Aorta (tissue), 5 donors: ENCODE measurements at places on chromosomes 2 and 18.

- no peak for DNase-seq
Measured at GRCh38 chr2:74297391-74297790, 45.8 kb downstream of the SLC4A5 start.

GRCh38 chr18:36496022-36496421, 198.5 kb downstream of the FHOD3 start:
- DNase-seq: no peak

- no peak for DNase-seq
Measured at GRCh38 chr2:12603781-12604295, 112.9 kb upstream of the TRIB2 start.

- no peak for DNase-seq
Measured at GRCh38 chr2:96921561-96922319, 51.9 kb upstream of the SEMA4C start.

DNA sequence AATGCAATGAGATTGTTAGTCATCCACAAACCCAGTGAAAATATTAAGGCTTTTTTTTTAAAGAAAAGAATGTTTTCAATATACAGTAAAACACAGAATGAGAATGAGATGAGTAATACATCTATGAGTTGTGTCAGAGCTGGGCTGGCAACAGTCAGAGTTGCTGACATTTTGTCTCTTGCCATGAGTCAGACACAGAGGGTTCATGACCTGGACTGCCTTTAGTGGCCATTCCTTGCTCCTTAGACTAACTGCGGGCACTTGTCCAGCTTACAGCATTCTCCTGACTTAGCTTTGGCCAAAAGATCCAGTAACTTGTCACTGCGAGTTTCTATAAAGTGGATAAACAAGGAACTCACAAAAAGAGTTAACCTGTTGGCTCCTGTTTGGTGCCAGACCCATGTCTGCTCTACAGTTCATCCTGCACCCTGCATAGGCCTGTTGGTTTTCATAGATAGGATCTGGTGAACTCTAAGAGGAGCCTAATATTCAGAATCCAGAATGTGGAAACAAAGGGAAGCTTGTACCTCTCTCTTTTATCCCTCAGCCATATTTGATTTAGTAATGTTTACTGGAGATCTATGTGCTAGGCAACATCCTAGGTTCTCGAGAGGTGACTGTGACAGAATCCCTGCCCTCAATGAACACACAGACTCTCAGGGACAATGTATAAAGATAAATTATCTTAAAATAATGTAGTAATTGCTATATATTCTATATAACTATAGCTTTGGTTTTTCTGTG, 391.5 kb upstream of the VWC2L start:
- DNase-seq: no peak

DNA sequence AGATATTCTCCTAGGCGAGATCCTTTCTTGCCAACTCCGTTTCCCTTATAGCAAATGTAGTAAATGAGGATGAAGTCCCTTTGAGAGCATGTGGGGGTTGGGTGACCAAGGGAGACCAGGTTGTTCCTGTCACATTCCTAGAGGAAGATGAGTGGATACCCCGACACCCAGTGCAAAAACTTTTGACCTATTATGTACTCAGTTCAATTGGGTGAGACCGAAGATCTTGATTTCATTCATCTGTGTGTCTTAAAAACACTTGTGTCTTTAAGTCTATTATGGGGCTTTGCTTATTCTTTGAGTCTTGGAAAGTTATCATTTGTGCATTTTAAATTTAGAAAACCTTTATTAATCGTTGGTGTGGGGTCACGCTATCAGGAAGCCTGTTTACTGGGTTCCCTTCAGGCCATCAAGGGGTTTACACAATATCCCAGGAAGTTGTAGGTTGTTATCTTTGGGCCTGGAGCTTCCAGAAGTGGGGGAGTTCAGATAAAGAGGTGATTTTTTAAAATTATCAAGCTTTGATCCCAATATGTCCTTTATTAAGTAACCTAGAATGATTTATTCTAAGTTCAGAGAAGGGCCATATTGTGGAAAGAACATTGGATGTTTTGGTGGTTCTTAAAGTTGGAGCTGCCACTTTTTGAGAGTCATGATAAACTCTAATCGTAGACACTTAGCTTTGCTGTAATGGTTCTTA, 2.8 kb downstream of the RHOB start:
- DNase-seq: no peak

- no peak for DNase-seq
Measured at GRCh38 chr18:46069524-46069923, 2.5 kb downstream of the PSTPIP2 start.

- DNase-seq: peak; percentile 85
Measured at GRCh38 chr2:33069894-33070651, 123.3 kb downstream of the LTBP1 start.

DNA sequence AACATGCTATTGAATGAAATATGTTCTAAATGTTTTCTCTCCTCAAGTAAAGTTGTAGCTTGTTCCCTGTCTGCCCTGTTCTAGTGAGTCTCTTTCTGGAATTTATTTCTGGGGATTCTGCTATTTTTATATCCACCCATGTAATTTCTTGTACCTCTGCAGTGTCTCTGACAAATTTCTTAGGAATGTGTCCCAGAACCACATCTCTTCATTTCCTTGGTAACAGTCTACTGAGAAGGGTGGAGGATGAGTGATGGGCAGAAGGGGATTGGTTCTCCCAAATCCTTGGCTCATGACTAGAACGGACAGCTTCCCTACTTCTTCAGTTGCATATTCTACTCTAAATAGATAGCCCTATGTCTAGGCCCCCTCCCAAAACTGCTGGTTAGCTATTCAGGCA, 490.6 kb upstream of the LINC00305 start:
- no peak for DNase-seq

DNA sequence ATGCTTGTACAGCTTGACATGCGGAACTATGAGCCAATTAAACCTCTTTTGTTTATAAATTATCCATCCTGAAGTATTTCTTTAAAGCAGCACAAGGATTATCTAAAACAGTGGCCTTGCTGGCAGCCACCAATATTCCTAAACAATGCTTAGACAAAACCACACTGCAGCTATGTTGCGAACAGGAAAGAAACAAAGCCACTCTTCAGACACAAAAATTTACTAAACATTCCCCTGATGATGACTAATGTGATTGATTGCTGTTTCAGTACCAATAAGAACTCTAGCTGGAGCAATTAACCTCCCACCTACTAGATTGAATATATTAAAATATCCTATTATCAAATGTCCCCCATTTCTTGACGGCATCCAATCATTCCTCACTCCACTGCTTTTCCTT, 325.8 kb upstream of the REG3G start:
- DNase-seq: no peak

DNA sequence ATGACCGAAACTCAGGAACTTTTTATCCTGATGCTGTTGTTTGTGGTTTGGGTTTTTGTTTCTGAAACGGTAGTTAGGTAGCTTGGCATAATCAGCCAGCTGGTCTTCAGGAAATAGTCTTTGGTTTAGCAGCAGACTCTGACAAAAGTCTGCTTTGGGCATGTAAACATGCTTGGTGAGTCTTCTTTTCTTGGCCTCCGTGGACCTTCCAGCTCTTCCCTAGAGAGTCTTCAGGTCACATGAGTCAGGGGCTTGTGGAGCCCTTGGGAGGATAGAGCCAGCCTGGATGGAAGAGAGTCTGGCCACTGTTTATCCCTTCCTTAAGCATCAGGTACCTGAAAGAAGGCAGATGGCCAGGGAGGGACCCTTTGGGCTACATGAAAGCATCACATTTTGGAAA, 154.5 kb downstream of the MGAT5 start:
- DNase-seq: no peak

DNA sequence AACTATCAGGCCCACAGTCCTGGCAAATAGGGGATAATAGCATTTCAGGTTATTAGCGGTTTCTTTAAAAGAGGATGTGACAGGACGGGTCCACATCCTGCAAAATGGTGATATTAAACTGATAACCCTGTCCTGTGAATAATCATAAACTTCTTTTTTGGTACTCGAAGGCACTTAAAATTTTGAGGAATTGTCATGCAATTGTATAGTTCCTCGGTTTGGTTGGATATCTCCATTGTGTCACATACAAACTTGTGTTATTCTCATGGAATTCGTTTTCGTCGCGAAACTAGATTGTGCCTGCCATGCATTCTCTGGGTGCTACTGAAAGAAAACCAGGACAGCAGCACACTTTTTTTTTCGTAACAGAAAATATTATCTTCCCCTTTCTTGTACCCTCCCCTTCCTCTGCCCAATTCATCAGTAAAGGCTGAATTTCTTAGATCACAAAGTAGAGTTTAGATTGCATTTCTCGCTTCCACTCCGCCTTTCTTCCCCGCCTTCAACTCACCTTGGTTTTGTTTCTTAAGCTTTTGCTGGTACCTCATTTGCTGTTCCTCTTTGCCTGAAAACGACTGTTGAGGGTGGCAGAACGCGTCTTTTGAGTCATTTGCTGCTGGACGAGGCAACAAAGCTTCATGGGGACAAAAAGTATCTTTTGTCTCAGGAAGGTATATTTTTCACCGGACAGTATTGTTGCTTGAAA, 1.3 kb downstream of the CERS6 start:
- no peak for DNase-seq

DNA sequence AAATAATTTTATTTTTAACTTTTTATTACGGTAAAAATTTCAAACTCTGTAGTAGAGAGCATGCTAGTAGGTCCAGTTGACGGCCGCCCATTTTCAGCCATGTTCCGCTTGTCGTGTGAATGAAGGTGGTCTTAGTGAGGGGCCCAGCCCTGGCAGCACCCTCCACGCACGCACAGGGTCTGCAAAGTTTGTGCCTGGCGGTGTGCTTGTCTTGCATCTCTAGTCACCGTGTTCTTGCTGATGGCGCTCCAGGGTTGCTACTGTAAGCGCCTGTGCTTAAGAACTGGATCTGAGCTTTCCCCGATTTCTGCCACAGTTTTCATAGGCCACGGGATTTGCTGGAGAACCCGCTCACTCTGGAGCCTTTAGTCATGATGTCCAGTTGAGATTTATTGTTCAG, 28.9 kb downstream of the LDLRAD4 start:
- DNase-seq: no peak

DNA sequence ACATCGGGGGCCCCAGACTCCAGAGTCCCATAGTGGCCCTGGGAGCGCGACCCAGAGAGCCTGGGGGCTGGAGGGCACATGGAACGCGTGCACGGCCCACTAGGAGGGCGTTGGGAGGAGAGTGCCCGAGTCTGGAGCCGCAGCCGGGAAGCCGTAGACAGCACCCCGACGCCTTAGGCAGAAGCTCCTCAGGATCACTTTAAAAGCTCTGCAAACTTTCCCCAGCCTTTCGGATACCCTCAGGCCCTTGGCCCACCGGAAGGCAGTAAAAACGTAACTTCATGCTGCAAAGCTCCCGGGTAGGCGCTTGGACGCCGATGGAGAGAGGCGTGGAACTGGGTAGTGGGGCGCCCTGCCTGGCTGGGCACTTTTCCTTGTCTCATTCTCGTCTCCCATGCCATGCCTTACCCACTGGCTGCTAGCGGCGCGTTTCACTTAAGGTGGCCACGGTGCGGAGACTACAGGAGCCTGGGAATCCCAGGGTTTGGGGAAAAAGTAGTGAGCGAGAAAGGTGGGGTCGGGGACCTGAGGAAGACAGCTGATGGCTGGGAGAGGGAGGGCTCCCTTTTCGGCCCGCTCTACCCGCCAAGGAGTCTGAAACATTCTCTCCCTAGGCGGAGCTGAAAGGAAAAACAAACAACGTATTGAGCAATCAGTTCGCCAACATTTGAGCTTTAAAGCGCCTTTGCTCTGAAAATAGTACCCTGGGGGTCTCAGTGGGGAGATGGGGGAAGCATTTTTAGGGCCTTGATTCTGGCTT, 141.8 kb downstream of the MEIS1 start:
- DNase-seq: peak; percentile 53
